ENCODE measurements at places on chromosomes 1 and 21.

DNA sequence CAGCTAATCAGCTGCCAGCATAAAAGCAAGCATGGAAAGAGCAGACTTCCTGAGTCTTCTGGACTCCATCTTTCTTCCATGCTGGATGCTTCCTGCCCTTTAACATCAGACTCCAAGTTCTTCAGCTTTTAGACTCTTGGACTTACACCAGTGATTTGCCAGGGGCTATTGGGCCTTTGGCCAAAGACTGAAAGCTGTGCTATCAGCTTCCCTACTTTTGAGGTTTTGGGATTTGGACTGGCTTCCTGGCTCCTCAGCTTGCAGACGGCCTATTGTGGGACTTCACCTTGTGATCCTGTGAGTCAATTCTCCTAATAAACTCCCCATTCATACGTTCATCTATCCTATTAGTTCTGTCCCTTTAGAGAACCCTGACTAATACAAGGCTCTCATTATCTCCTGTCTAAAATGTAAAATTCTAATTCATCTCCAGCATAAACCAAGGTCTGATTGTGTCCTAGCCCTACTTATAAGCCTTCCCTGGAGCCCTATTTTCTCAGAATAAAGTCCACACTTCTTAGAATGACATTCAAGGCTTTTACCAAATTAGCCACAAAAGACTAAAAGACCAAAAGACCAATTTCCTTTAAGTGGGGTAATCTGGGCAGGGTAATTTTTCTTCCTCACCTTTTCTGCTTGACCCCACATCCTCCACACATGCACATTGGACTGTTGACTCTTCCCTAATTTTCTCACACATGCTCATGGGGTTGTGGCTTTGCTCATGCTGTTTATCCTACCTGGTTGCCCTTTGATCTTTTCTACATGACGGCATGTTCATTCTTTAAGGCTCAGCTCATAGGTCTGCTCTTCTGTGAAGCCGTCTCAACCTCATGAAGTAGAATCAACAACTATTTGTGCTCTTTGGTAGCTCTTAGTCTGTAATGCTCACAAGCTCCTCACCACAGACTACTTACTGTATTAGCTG lies 18.1 kb upstream of the ENAH start:
- H3K36me3 ChIP-seq, result no peaks in the 10 kb centered on the region
- H3K4me3 ChIP-seq, result no peak overlapping the region
- H3K27ac ChIP-seq, result no peak overlapping the region
- DNase-seq, result no peak

- no peaks in the 10 kb centered on the region for H3K27me3 ChIP-seq
- H3K4me3 ChIP-seq, result no peak overlapping the region
- H3K36me3 ChIP-seq, result no peaks in the 10 kb centered on the region
- no peak for DNase-seq
Observed at GRCh38 chr1:36513676-36514473, 31.2 kb upstream of the CSF3R start.

GRCh38 chr1:76068542-76068941 lies 6.0 kb upstream of the ST6GALNAC3 start:
- DNase-seq, result no peak
- no peak overlapping the region for H3K4me3 ChIP-seq
- no peaks in the 10 kb centered on the region for H3K36me3 ChIP-seq
- no peaks in the 10 kb centered on the region for H3K4me1 ChIP-seq
- H3K27me3 ChIP-seq, result no peaks in the 10 kb centered on the region
- H3K27ac ChIP-seq, result no peak overlapping the region

DNA sequence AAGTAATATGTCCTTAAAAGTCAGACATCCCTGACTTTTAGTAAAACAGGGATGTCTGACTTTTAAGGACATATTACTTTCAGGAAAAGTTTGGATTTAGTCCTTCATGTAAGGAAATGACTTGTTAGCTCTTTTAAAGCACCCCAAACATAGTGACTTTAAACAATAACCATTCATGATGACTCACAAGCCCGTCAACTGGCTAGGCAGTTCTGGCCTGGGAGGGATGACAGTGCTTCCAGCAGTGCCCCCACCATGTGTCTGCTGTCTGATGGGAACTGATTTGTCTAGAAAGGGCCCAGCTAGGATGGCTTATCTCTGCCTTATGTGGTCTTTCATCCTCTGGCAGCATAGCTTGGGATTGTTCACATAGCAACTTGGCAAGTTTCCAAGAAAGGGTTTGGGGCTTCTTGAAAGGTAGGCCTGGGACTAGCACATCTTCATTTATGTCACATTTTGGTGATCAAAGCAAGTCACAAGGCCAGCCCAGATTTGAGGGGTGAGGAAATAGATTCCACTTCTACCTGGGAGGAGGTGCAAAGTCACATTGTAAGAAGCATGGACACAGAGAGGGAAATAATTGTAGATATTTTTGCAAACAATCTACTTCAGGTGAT lies 143.5 kb downstream of the C1orf94 start:
- no peak overlapping the region for H3K27ac ChIP-seq
- no peak for DNase-seq
- no peaks in the 10 kb centered on the region for H3K36me3 ChIP-seq

GRCh38 chr1:162680419-162681121 lies 48.3 kb downstream of the DDR2 start:
- H3K4me3 ChIP-seq, result no peak overlapping the region
- H3K27ac ChIP-seq, result no peak overlapping the region
- H3K27me3 ChIP-seq, result no peaks in the 10 kb centered on the region
- H3K36me3 ChIP-seq, result no peaks in the 10 kb centered on the region

DNA sequence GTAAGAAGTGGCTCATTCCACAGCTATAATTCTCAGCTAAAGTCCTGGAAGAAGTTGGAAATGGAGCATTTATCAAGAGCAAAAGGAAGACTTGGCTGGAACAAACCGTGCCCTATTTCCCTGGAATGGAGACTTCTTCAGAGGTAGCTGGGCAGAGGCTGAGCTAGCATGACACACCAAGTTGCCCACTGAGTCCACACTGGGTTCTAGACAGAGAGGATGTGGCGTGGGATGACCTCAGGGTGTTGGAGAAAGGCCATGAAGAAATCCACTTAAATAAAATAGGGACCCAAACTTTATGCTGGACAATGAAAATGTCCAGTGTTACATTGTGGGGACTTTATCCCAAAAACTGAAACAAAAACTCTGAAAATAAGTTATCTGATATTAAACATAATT lies 116.2 kb downstream of the KCNJ6 start:
- H3K27ac ChIP-seq, result no peak overlapping the region
- no peaks in the 10 kb centered on the region for H3K4me1 ChIP-seq
- H3K27me3 ChIP-seq, result no peaks in the 10 kb centered on the region
- H3K36me3 ChIP-seq, result no peaks in the 10 kb centered on the region

Measured in kidney (tissue), 22 donors.